NCI-H2107 (cell line): ENCODE measurements at places on chromosomes 6 and 20.

DNA sequence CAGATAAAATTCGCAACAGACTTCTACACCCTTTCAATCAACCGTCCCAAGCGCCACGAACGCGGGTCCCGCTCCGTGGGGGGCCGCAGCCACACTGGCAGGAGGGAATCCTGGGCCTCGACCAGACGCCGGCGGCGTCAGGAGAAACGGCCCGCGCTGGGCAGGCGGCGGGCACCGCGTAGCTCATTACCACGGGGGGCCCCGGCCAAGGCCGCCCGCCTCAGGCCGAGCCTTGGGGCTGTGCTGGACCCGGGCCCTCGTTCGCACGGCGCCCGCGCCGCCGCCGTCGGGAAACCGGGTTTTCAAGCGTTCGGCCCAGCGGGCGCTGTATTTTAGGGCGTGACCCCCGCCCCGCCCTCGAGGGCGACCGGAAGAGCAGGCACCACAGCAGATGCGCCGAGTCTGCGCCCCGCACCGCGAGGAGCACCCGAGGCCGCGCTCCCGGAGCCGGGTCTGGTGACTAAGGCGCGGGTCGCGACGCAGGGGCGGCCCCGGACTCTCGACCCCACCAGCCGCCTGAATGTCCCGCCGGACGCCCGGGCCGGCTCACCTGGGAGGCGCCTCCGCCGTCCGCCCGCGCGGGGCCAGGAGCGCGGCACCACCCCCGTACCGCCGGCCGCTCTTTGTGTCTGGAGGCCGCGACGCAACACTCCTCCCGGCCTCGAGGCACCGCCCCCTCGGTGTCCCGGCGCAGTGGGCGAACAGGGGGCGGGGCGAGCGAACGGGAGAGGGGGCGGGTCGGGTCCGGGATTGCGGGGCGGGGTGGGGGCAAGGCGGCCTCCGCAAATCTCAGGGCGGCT is at the start of gene NINL:
Gene NINL (minus strand): TSS at position 627 of the 800 bp plus-strand sequence. CDS start 58,944 bp downstream, outside the sequence.
- peak; percentile 27 for DNase-seq

DNA sequence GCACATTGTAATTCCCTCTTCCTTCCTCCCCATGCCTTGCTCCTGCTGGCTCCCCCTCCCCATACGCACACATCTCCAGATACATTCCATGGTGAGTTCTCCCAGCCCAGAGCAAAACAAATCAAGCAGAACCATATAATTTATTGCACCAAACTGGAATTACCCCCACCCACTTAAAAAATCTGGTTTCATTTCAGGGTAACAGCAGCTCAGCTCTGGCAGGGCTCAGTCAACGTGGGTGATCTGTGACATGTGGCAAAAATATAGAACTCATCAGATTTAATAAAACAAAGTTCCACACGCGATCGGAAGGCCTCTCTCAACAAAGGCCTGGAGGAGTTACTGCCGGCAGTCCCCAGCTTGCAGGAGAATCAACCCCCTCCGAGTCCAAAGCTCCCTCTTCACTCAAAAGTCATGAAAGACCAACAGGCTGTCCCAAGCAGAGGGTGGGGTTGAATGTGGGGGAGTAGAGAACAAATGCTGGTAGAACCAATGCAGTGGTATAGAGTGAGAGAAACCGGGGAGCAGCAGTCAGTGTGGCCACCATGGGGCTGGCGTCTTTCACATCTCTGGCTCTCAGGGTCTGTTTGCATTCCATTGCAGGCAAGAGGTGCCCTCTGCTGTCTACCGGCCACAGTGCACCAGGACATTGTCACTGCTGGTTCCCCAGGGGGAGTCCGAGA is 323.3 kb upstream of the NT5E start:
- no peak for DNase-seq

GRCh38 chr6:38179300-38179699 is 359.8 kb downstream of the ZFAND3 start:
- DNase-seq = peak; percentile 27

DNA sequence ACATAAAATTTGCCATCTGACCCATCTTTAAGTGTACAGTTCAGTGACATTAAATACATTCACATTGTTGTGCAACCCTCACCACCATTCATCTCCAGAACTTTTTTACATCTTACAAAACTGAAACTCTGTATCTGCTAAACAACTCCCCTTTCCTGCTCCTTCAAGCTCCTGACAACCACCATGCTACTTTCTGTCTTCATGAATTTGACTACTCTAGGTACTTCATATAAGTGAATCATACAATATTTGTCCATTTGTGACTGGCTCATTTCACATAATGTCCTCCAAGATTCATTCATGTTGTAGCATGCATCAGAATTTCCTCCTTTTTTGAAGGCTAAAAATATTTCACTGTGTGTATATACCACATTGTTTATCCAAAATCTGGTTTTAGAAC is 86.9 kb upstream of the SMLR1 start:
- no peak for DNase-seq

- no peak for DNase-seq
Observed at GRCh38 chr20:52270001-52270606, 78.5 kb upstream of the ZFP64 start.

- no peak for DNase-seq
Observed at GRCh38 chr20:57651881-57652605, 31.8 kb upstream of the ZBP1 start.

DNA sequence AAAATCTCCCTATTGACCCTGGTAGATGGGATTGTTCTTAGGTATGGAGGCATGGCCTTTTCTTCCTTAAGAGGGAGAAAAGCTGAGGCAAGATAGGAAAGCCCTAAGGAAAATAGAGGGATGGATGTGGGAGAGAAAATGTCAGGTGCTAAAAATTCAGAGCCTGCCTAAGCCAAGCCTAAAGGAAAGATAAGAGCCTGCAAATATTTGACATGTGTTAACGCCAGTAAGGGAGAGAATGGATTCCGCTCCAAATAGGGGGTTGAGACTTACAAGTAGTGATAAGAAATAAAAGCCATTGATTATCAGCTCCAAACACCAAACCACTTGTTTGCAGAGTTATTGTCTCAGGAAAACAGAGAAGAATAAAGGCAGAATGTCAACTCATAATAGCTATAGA is 533.6 kb downstream of the PTPRT start:
- DNase-seq = no peak

- no peak for DNase-seq
Observed at GRCh38 chr20:51700809-51701285, 67.3 kb downstream of the ATP9A start.

DNA sequence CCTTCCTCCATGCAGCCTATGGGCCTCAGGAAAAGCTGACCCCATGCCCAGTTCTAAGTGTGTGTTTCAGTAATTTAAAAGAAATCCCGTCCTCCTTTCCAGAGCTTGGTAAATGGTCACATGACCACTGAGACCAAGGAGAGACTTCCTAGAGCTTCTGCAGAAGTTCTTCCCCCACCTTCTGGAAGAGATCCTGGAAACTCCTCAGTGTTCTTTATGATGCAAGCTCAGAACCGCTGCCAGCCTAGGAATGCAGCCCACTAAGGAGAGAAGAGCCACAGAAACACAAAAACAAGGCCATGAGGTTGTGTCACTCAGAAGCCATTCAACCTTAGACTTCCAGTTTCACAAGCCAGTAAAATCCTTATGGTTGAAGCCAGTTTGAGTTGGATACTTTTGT is 348.4 kb downstream of the TPBG start:
- no peak for DNase-seq

- no peak for DNase-seq
Observed at GRCh38 chr6:119757467-119757866, 407.9 kb upstream of the MAN1A1 start.

- DNase-seq = no peak
Observed at GRCh38 chr20:33007376-33008335, at the start of gene BPIFB2. Gene BPIFB2, plus strand, starts transcription at chr20:33007704. Its CDS starts 871 bp downstream, at chr20:33008575.
